HS-5 (cell line): ENCODE measurements at places on chromosomes 6 and 20.

- no peak for DNase-seq
Observed at GRCh38 chr6:20808924-20809323, 274.7 kb downstream of the CDKAL1 start.

GRCh38 chr20:8568075-8568474 is 436.0 kb downstream of the PLCB1 start:
- no peak for DNase-seq

DNA sequence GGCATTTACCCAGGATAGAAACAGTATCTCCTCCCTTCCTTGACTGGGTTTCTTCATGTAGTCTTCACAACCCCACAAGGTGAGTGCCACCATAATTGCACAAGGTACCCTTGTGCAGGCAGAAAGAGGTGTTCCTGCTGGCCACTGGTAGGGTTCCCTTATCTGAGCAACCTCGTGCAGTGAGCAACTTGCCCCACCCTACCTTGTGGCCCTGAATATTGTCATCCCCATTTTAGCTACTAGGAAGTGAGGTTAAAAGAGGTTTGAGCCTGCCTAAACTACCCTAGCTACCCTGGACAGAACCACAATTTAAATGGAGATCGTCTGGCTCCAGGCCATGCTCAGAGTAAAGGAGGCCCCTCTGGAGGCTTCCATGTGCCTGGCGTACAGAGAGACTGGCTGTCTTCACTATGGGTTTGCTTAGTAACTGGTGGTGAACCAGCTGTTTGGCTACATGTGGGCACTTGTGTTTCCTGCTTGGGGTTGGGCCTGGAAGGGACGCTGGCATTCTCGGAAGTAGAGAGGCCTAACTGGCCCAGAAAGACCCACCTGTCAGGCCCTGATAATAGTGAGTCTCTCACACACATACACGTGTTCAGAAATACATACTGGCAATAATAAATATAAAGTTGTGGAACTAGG is 148.8 kb downstream of the LRFN2 start:
- DNase-seq: no peak

GRCh38 chr20:52081066-52081465 is 110.5 kb downstream of the ZFP64 start:
- DNase-seq: no peak

GRCh38 chr6:163188746-163189145 is 225.8 kb upstream of the QKI start:
- no peak for DNase-seq

DNA sequence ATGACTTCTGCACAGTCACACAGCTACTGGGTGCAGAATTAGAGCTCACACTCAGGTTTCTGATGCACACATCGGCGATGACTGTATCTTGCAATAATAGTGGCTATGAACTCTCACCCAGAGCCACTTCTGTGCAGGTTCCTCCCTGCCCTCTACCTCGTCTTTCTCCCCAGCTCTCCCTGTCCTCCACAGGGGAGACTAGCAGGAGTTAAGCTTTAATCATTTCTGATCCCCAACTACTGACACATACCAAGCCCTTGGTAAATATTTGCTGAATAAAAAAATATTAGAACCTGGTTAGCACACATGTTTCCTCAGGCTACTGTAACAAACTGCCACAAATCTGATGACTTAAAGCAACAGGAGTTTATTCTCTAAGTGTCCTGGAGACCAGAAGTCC is 222.7 kb upstream of the FOXA2 start:
- no peak for DNase-seq

DNA sequence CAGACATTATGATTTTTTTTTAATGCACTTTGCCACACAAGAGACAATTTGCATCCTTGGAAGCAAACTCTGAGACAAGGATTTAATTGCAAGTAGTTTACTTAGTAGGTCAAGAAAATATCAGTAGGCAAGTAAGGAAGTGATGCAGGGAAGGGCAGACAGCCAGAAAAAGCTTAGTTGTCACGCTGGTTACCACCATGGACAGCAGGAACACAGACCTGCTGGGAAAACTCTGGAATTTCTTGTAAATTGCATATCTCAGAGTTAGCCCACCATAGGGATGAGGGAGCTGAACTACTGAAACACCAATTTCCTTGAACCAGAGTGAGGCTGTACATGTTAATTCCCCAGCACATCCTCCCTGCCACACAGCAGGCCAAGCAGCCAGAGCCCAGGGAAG is 92.7 kb downstream of the L3MBTL3 start:
- no peak for DNase-seq

- DNase-seq: no peak
Observed at GRCh38 chr6:130913120-130913519, 85.9 kb downstream of the SMLR1 start.

GRCh38 chr6:168626046-168626602 is 185.1 kb downstream of the SMOC2 start:
- no peak for DNase-seq

- no peak for DNase-seq
Observed at GRCh38 chr20:44497761-44498160, 22.1 kb downstream of the TTPAL start.

DNA sequence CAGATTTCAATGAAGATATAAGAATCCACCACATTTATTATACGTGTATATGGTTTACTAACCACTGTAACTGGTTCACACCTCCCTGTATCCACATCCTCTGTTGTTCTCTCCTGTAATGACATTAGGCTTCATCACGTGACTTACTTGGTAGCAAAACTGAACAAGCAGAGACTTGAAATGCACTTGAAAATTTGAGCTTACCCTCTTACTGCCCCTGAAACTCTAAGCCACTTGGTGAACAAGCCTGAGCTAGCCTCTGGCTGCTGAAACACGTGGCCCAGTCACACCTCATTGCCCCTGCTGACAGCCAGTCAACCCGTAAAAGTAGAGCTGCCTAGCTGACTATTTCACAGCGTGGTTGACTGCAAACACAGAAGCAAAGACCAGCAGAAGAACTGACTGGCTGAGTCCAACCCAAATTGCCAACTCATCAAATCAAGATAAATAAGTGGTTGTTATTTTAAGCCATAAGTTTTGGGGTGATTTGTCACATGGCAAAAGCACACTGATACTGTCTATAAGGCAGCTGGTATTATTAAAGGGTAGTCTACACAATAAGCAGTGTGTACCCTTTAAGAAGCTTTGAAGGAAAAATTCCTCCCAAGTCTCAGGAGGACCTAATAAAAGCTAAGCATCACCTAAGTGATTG is 109.0 kb downstream of the RALGAPA2 start:
- DNase-seq: no peak

DNA sequence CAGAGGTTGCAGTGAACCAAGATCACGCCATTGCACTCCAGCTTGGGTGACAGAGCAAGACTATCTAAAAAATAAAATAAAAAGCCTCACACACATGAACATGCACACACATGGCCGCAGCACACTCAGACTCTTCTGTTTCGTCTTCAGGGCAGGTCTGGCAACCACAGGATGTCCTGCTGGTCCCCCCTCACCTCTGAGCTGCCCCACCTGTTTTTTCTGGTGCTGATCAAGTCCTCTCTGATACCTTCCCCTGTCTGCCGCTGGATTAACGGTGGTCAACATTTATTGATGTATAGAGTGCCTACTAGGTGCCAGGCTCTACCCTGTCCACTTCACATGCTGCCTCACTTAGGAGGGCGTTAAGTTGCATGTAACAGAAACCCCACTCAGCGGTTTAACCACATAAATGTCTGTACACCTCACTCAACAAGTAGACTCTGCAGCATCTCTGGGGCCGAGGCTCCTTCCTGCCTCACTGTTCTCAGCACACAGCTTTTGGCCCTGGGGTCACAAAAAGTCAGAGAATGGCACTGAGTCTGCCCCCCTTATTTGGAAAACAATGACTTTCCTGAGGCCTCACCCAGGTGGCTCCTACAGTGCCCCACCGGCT is 4.5 kb upstream of the AP5S1 start:
- no peak for DNase-seq

DNA sequence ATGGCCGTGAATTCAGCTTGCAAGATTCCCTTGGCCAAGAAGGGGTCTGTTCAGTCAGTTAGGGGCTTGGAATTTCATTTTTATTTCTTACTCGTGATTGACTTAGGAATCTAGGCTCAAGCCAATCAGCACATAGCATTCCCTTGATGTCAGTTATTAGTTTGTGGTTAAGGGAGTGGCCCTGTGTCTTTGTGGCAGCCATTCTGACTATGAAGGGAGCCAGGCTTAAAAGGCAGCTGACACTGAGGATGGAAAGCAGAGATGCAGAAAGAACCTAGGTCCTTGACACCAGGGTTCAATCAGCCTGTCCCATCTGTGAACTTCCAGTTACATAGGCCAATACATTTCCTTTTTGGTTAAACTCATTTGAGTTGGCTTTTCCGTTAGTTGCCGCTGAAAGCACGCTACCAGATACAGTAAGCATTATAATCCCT is 48.1 kb downstream of the MCUR1 start:
- DNase-seq: no peak

DNA sequence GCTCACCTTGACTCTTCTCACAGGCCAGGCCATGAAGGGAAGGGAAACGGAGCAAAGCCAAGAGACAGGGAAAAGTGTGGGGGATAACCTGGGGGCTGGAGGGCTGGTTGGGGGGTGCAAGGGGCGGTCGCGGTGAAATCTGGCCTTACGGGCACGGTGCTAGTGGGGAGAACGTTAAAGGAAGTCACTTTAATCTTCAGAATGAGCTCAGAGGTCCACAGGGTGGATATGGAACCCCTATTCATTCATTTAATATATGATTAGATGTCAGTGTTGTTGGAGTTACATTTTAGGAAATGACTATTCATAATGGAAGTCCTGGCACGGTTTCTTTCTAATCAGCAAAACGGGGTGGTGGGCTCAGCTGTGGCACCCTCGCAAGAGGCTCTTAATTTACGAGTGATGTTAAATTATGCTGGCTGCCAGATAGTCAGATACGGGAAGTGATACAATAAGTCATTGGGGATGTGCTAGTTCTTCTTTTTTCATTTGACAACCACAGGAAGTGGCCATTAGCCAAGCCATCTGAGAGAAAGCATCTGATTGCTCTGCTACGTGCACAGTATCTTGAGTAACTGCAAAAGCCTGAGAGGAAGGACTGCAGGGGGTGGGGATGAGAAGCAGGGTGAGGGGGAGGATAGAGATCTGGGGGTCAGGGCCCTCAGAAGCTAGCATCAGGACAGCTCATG is 253.0 kb downstream of the QKI start:
- peak; percentile 3 for DNase-seq

GRCh38 chr6:22755605-22756004 is 186.2 kb downstream of the HDGFL1 start:
- no peak for DNase-seq

DNA sequence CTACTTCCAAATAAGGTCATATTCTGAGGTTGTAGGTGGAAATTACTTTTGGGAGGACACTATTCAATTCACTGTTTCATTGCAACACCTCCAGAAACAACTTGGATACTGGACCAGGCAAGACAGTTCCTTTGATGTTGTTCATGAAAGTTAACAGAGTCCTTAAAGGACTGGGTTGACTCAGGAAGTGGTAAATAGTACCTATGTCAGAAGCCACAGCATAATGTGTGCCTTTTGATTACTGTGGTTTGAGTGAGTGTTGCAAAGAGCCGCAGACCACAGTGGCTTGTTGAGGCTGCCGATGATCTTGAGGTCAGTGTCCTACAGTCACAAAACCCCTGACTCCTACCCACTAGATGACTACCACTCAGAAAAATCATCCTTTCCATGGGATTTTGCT is 10.9 kb downstream of the IL20RA start:
- DNase-seq: no peak

DNA sequence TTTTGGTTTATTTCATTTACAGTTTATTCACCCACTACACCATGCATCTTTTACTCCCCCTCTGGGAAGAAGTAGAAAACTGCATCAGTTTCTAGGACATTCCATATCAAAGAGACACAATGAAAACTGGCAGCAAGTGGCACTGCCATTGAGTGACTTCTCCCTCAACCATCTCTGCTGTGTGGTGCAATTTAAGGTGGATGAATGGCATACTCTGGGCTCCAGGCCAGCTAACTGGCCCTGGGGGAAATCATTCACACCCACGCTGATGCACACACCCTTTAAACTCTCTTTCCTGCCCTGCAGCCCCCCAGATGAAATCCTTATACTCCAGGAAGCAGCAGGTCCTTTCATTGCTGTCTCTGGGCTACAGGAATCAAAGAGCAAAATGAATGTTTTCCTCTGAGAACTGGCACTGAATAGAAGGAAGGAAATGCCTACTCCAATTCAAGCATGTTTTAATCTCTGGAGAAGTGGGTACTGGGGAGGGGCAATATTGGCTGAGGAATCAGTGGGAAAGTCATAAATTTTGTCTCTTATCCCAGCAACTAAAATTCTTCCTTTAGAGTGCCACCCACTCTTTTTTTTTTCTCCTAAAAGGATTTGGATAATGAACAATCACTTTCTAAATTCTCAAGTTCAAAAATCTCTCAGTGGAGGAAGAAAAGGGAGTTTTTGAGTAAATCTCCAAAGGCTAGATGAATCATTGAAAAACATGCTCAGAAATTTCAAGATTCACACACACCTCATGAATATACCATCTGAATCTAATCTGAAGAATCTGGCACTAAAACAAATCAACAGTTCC is 16.9 kb upstream of the RFPL4B start:
- peak; percentile 56 for DNase-seq

- no peak for DNase-seq
Observed at GRCh38 chr20:29690274-29690673, 1567.2 kb upstream of the DEFB115 start.

GRCh38 chr6:142870787-142871415 is 74.1 kb downstream of the HIVEP2 start:
- no peak for DNase-seq

DNA sequence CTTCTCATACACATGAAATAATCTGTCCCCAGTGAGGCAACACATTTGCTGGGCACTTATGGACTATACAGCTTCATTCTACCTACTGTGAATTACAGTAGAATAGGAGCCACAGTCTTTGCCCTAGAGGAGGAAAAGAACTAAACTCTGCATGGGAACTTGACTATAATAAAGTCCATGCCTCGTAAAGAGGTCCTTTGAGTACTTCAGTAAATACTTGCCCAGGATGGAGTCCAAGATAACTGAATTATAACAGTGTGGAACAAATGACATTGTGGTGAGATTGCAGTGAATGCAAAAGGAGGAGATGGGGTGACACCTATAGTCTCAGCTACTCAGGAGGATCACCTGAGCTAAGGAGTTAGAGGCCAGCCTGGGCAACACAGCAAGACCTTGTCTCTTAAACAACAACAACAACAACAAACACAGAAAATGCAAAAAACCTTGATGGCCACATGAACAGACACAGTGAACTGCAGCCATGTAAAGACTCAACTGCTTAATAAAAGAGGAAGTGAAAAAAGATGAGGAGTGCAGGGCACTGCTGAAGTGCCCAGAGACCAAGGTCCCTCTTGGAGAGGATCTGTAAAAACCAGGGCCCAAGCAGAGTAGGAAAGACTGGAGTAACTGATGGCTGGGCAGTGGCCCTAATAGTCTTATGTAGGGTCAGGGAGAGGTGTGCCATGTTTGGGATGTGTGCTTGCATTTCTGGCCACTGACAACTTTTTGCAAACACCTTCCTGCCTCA is 3.7 kb downstream of the MRPS18A start:
- no peak for DNase-seq
